Testis (tissue), 5 donors: ENCODE measurements at places on chromosomes 7 and 10.

GRCh38 chr7:107924841-107925504, 34.0 kb downstream of the DLD start:
- H3K36me3 ChIP-seq = no peaks in the 10 kb centered on the region
- no peak for DNase-seq
- H3K4me3 ChIP-seq = no peak overlapping the region

DNA sequence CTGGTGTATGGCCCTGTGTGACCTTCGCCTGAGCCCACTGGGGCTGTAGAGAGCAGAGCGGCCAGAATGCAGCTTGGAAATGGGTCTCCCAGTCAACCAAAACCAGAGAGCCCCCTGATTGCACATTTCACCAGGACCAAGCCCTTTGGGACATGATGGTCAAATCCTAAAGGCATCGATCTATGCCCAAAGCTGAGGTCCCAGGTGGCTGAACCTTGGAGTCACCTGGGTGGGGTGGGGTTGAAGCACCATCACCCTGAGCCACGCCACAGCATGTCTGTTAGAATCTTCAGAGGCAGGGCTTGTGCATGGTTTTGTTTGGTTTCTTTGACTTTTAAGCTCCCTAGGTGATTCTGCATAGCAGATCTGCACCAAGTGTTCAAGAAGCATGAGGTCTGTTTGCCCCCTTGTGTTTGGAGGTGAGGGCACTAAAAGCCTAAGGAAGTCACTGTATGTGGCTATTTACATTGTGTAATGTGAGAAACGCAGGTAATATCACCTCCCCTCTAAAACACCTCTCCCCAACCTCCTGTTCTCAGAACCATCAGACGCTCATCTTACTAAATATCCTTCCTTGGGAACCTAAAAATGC, 9.6 kb downstream of the PKD1L1 start:
- H3K27me3 ChIP-seq = no peaks in the 10 kb centered on the region
- no peak overlapping the region for H3K4me3 ChIP-seq
- no peak overlapping the region for H3K27ac ChIP-seq
- H3K36me3 ChIP-seq = no peaks in the 10 kb centered on the region

GRCh38 chr7:23298141-23298881, 828 bp upstream of the MALSU1 start:
- H3K4me3 ChIP-seq = peak overlapping the region; percentile 85
- peaks cover 16% of the 10 kb centered on the region for H3K4me1 ChIP-seq
- no peak for DNase-seq

DNA sequence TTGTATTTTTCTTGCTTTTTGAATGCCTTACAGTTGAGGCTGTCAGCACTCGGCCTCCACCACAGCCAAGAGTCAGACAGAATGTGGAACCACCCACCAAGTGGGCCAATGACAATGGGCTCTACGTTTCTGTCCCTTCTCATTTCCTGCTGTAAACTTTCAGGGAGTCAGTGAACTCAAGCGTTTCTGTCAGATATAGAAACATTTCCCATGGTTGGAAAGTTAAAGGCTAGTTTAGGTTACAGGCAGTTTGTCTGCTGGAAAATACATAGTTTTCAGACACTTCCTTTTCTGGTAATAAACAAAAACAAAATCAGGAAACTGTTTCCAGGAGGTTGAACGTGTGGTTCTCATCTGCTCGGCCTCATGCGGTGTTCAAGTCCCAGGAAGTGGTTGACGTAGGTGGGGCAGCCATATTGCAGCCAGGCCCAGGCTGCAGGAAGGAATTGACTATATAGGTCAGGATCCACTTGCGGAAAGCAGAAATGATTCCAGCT, 245.1 kb downstream of the CAMK1D start:
- H3K27ac ChIP-seq = no peak overlapping the region
- peaks cover 6% of the 10 kb centered on the region for H3K4me1 ChIP-seq
- no peak for DNase-seq

GRCh38 chr10:19826712-19827111, 10.5 kb downstream of the PLXDC2 start:
- no peak overlapping the region for H3K27ac ChIP-seq
- H3K36me3 ChIP-seq = no peaks in the 10 kb centered on the region
- no peak overlapping the region for H3K4me3 ChIP-seq
- peaks cover 13% of the 10 kb centered on the region for H3K4me1 ChIP-seq
- no peaks in the 10 kb centered on the region for H3K27me3 ChIP-seq

DNA sequence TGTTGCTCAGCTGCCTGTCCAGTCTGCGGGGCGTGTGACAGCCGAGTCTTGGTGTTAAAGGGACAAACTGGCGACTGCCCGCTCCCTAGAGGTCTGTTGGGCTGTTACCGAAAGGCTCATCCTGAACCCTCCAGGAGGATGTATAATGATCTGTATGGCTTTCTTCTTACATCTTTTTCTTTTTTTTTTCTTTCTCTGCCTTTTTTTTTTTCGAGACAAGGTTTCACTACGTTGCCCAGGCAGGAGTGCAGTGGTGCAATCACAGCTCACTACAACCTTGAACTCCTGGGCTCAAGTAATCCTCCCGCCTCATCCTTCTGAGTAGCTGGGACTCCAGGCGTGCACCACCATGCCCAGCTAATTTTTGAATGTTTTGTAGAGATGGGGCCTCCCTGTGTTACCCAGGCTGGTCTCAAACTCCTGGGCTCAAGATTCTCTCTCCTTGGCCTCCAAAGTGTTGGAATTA, 857 bp downstream of the INTS15 start:
- peaks cover 10% of the 10 kb centered on the region for H3K4me1 ChIP-seq
- DNase-seq = no peak
- H3K4me3 ChIP-seq = peak overlapping the region; percentile 91
- peak overlapping the region; percentile 82 for H3K27ac ChIP-seq

GRCh38 chr10:87869773-87870551, 6.5 kb downstream of the PTEN start:
- H3K36me3 ChIP-seq = no peaks in the 10 kb centered on the region
- DNase-seq = no peak
- H3K27me3 ChIP-seq = no peaks in the 10 kb centered on the region
- peaks cover 26% of the 10 kb centered on the region for H3K4me1 ChIP-seq

DNA sequence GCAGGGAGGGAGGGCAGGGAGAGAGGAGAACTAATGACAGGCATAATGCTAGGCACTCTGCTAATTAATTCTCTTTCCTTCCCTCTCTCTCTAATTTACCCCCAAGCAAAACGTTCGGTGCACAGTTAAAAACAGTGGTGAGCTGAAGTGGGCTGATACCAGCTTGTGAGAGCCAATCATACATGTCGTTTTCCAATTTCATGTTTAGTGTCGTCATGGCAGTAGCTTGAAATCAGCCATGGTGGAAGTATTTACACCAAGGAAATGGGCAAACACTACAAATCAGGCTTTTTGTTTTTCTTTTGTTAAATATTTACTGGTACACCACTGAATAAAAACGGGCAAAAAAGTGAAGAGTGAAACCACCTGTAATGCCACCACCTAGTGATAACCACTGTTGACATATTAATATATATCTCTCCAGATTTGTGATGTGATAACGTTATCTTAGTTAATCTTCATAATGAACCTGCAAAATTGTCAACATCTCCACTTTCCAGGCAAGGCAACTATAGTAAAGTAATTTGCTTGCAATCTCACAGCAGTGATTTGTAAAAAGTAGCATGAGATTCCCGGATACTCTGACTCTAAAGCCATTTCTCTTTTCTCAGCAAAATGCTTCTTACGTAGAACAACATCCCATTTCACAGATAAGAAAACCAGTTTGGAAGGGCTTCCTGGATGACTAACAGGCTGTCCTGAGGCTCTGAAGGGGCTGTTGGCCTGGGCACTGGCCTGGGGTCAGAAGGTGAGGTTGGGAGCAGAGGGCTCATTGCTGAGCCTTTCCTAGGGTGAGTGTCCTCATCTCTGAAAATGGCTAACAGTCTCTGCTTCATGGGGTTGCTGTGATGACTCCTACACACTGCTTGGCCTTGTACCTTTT, 83.7 kb downstream of the ATXN7L1 start:
- peaks cover 21% of the 10 kb centered on the region for H3K4me1 ChIP-seq
- H3K4me3 ChIP-seq = no peak overlapping the region
- no peaks in the 10 kb centered on the region for H3K27me3 ChIP-seq
- no peak for DNase-seq
- H3K27ac ChIP-seq = no peak overlapping the region

GRCh38 chr7:54802841-54803240, 43.8 kb upstream of the SEC61G start:
- H3K27ac ChIP-seq = no peak overlapping the region
- H3K4me3 ChIP-seq = no peak overlapping the region
- no peaks in the 10 kb centered on the region for H3K4me1 ChIP-seq

- H3K36me3 ChIP-seq = no peaks in the 10 kb centered on the region
- no peak for DNase-seq
- H3K4me1 ChIP-seq = peaks cover 3% of the 10 kb centered on the region
- H3K4me3 ChIP-seq = no peak overlapping the region
- no peak overlapping the region for H3K27ac ChIP-seq
- no peaks in the 10 kb centered on the region for H3K27me3 ChIP-seq
Observed at GRCh38 chr10:99364125-99364524, 35.0 kb downstream of the CNNM1 start.

- no peak overlapping the region for H3K4me3 ChIP-seq
- no peak overlapping the region for H3K27ac ChIP-seq
- H3K36me3 ChIP-seq = no peaks in the 10 kb centered on the region
- no peaks in the 10 kb centered on the region for H3K4me1 ChIP-seq
- H3K27me3 ChIP-seq = no peaks in the 10 kb centered on the region
- DNase-seq = no peak
Observed at GRCh38 chr10:58465629-58466028, 47.0 kb upstream of the BICC1 start.

DNA sequence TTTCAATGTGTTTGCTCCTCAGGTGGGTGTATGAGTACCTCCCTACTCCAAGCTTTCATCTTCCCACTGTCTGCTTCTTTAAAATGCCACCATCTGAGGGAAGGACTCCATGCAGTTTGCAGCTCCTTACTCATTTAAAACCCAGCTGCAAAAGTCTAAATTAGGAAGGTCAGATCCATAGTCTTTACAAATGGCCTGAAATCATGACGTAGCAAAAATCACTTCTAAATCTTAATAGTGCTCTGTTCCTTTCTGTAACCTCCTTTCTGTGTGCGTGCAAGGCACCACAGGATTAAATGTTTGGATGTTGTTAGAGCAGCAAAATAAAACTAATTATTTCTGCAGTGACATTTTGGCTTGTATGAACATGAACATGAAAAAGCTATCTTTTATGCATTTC, 366.9 kb upstream of the IGFBP3 start:
- no peak overlapping the region for H3K4me3 ChIP-seq
- H3K27me3 ChIP-seq = no peaks in the 10 kb centered on the region
- H3K27ac ChIP-seq = no peak overlapping the region
- no peak for DNase-seq
- peaks cover 3% of the 10 kb centered on the region for H3K4me1 ChIP-seq

DNA sequence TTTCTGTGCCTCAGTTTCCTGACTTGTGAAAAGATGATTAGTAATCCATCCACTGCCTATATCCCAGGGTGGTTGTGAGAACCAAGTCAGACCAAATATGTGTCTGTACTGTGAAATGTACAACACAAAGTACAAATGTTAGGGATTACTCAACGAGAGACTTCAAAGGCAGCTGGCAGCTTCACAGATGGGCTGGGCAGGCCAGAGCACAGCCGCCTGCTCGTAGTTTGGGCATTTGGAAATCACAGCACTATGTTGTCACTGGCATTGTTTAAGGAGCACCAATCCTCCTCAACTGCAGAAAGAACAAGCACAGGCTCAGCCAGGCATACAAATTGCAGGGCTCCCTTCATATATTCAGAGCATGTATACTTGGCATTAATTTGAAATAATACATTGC, 64.5 kb upstream of the C10orf90 start:
- no peak overlapping the region for H3K27ac ChIP-seq
- H3K4me3 ChIP-seq = no peak overlapping the region
- H3K36me3 ChIP-seq = no peaks in the 10 kb centered on the region
- H3K27me3 ChIP-seq = no peaks in the 10 kb centered on the region

DNA sequence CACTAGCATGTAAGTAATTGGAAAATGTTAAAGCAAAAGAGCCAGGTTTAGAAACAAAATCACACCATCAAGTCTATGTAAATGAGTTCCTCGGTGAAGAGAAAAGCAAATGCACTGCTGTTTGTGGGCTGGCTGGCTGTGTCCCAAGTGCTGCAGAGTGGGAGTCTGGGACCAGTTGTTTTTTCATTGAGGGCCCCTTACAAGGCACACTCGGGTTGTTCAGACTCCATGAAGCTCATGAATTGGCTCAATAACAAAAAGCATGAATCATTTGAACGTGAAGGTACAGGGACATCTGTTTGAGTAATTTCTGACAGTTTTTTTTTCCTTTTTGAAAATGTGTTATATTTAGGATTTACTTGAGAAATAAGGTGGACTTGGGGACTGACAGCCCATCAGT, 28.0 kb downstream of the GRK5 start:
- H3K27ac ChIP-seq = no peak overlapping the region
- H3K36me3 ChIP-seq = no peaks in the 10 kb centered on the region
- H3K4me1 ChIP-seq = no peaks in the 10 kb centered on the region
- H3K27me3 ChIP-seq = no peaks in the 10 kb centered on the region
- no peak overlapping the region for H3K4me3 ChIP-seq
- no peak for DNase-seq

- H3K27me3 ChIP-seq = no peaks in the 10 kb centered on the region
- no peak overlapping the region for H3K4me3 ChIP-seq
- no peak overlapping the region for H3K27ac ChIP-seq
- H3K4me1 ChIP-seq = peaks cover 7% of the 10 kb centered on the region
Observed at GRCh38 chr7:111239437-111239836, 148.5 kb downstream of the LRRN3 start.

DNA sequence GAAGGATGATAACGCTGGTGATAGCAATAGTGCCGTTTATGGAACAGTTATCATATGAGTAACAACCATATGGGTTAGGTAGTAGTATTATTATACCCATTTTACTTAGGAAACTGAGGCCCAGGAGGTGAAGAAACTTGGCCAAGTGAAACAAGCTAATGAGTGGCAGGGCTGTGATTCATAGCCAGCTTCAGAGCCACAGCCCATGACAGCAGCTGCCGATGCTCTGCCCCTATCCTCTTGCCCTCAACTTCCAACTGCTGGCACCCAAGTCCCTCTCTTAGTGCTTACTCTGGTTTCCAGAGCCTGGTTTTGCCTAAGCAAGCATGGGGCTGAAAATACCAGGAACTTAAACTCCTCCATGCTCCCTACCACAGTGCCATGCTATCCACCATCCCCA, 12.3 kb downstream of the SH3PXD2A start:
- H3K27me3 ChIP-seq = no peaks in the 10 kb centered on the region
- DNase-seq = no peak
- no peak overlapping the region for H3K4me3 ChIP-seq
- H3K36me3 ChIP-seq = no peaks in the 10 kb centered on the region

DNA sequence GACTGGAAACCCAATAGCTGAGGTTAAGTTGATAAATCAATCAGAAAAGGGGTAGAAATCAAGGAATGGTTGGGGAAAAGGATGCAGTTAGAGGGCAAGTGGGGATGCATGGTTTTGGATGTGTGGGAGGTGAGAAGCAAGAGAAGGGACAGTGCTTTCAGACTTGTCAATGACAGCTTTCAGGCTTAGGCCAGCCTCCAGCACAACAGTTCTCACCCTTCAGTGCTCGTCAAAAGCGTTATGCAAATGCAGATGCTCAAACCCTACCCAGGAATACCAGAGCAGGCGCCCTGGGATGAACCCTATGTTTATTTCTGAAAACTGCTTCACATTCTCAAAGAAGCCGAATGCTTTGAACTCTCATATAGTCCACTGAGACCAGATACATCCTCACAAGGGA, 74.0 kb downstream of the AOAH start:
- H3K27me3 ChIP-seq = no peaks in the 10 kb centered on the region
- no peaks in the 10 kb centered on the region for H3K36me3 ChIP-seq
- no peak for DNase-seq

GRCh38 chr7:87810130-87810529, 66.0 kb downstream of the SLC25A40 start:
- no peak overlapping the region for H3K4me3 ChIP-seq
- H3K27ac ChIP-seq = no peak overlapping the region
- no peaks in the 10 kb centered on the region for H3K27me3 ChIP-seq
